ENCODE measurements at places on chromosomes 16 and 17.

DNA sequence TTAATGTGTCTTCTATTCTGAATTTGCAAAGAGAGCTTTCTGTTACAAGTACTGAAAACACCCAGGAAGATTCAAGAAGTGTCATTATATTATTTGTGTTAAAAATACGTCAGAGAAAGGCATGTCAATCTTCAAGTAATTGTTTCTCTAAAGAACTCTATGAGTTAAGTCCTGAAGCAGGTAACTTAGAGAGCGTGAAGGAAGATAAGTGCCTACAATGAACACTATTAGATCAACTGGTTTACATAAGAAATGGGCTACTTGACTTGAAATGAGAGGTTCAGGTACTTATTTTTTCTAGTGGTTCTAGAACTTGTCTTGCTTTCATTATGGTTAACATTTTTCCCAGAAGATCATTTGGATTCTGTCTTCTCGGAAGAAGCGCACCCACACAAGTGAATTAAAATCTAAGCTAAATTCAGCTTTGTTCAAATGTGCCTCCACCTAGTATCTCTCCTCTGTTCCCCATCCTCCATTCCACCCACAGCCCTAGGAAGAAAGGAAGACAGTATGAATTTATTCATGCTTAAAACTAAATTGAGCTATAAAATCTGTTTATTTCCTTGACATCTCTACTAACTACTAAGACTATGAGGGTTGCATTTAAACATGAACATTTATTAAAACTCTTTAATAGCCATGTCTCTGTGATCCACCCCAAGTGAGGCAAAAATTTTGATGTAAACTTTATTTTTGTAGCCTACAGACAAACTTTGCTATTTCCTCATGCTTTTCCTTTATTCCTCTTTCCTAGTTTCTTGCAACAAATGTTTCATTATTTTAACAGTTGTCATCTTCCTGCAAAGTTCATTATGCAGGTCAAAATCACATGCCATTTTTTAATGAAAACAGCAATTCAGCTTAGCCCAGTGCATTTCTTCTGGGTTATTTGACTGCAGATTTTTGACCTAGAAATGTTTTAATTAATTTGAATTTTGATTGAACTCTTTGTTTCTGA lies 206.8 kb downstream of the KCNJ2 start:
- DNase-seq = no peak

DNA sequence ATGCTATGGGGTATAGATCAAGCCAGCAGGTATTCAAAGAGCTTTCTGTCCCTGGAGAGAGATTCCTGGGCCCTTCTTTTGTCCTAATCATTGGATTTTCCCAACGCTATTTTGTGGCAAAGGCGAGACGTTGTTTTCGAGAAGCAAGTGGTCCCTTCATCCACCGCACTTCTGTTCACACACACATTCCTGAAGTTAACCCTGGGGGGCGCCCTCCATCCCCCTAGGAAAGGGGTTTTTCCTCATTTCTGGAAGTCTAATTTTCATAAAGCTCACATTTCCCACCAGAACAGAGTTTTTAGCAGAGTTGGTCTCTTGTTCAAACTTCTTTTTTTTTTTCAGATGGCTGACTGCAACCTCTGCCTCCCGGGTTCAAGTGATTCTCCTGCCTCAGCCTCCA lies 11.9 kb downstream of the SCGB1C2 start:
- DNase-seq = no peak

GRCh38 chr17:55381017-55381770 lies 40.4 kb downstream of the MMD start:
- DNase-seq = no peak

DNA sequence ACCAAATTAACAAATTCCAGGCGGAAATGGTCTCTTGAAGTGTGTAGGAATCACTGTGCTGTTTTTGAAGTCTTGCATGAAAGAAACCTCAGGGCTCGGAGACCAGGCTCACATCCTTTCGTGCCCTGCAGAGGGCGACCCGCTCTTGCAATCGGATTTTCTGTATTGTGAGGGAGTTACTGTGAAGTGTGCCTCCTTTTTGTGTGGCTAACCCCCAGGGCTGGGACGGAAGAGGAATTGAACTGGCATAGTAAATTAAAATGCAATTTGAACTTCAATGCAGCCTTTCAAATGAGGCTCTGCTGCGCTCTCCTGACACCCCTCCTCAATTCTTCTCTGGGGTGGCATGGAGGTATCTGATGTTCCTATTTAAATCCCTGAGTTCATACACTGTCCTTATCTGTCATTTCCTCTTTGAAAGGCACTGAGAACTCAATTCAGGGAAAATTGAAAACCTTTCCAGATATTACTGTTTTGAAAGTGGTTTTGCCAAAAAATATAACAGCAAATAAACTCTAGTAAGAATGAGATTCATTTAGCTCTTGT lies 51.5 kb upstream of the MGAT5B start:
- DNase-seq = no peak

- no peak for DNase-seq
Observed at GRCh38 chr17:43210576-43210975, 1.1 kb upstream of the TMEM106A start.

DNA sequence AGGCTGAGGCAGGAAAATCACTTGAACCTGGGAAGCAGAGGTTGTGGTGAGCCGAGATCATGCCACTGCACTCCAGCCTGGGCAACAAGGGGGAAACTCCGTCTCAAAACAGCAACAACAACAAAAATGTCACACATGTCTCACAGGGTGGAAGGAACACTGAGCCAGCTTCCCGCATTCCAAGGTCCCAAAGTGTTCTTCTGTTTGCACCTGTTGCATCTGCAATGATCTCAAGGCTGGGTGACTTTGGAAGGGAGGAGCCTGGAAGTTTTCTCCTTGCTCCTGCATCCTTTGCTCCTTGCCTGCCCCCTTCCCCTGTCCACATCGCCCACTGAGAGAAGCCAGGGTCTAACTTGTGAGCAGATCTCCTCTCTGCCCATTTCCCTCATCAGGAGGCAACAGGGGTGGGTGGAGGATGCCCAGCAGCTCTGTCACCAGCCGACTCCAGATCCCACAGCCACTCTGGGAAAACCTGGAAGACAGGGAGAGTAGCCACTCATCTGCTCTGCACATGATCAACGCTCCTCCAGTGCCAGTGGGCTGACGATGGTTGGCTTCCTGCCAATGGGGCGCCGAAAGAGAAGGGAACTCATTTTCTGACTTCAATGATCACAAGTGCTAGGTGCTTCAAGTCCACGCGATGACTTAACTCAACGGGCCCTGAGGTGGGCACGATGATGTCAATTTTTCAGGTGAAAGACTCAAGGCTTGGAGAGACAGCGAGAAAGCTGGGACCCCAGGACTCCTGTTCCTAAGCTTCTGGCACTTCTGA lies 12.6 kb downstream of the CHST6 start:
- no peak for DNase-seq

Measured in GM19239 (cell line).